ENCODE measurements at places on chromosomes 11 and 22. TPM values are rescaled to one million over a fixed set of nuclear protein-coding genes. Genes with fewer than 3 reads are reported as not detected.

- no peak for DNase-seq
Observed at GRCh38 chr11:100469835-100470234, 217.3 kb upstream of the ARHGAP42 start.

GRCh38 chr22:23204541-23205157, 24.3 kb downstream of the BCR start:
- no peak for DNase-seq

GRCh38 chr11:18498039-18498438, 28.7 kb downstream of the TSG101 start:
- DNase-seq, result no peak

- no peak for DNase-seq
Observed at GRCh38 chr11:83815736-83816135, 529.6 kb upstream of the CCDC90B start.

OR2AG1 gene
- not detected for total RNA-seq

TMEM151A gene
- not detected for total RNA-seq

APOBEC3B gene
- 1.3 TPM for total RNA-seq

Data from lung microvascular endothelial cell (primary cell).